Kidney (tissue), 22 donors: ENCODE measurements at places on chromosomes 6 and 20. TPM values are rescaled to one million over a fixed set of nuclear protein-coding genes. Genes with fewer than 3 reads are reported as not detected.

DNA sequence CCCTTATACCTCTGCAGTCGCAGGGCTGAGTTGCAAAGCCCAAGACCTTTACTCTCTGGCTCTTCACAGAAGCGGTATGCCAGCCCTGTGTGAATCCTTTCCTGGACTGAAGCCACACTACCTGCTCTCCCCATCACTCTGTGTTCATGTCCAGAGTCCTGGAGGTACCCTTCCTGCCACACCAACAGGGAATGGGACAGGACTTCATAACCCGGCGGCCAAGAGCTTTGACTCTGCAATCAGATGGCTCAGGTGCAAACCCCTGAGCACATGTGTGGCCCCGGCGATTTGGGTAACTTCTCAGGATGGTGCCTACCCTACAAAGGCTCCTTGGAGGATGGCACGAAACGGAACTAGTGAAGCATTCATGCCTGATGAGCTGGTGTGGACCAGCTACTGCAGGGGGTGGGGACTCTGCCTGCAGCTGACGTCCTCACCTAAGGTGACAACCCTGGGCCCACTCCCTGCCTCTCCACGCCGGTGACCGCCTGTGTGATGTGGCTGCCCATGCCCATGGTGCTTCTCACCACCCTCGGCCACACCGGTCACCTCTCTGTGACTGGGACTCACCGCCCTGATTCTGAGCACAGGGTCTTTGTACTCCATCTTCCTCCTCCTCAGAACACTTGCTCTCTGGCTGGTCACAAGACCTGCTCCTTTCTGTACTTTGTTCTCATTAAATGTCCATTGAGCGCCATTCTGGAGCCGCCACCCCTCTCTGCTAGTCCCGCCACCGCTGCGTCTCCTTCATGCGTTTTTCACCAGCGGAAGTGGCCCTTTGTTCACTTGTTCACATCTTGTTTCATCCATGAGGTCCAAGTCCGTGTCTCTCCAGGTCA lies 116.7 kb downstream of the SULF2 start:
- DNase-seq: no peak

GRCh38 chr6:38676974-38677544 lies 25.9 kb downstream of the GLO1 start:
- no peak for DNase-seq

GRCh38 chr20:11248687-11249638 lies 575.2 kb upstream of the JAG1 start:
- no peak for DNase-seq

- DNase-seq: no peak
These were observed 20.0 kb downstream of the DEF6 start for GRCh38 chr6:35317483-35318195.

GRCh38 chr6:130070326-130070725 lies 51.9 kb downstream of the L3MBTL3 start:
- no peak for DNase-seq

DNA sequence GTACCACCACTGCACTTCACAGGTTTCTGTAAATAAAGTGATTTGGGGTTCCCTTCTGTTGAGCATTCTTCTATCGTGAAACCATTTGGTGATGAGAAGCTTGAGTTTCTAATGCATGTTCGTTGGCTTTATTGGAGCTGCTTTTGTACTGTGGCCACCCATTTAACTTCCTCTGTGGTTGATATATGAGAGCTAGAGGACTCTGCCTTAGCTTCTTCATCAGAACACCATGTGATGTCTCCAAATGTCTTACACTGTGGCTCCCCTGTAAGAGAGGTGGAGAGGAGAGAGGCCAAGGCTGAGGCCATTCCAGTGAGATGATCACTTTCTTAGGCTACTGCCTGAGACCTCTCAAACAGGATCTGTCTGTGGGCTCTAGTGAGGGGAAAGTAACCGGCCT lies 114.5 kb downstream of the SLC16A10 start:
- DNase-seq: no peak

Gene DEFB132
- not detected for total RNA-seq

Gene TMEM74B
- 0.54 TPM for total RNA-seq

Gene SNPH
- 3.1 TPM for total RNA-seq

Gene WFDC5
- 1.0 TPM for total RNA-seq

Gene SLC35A1
- total RNA-seq: 20.4 TPM
